ENCODE measurements at places on chromosomes 5 and 9.

DNA sequence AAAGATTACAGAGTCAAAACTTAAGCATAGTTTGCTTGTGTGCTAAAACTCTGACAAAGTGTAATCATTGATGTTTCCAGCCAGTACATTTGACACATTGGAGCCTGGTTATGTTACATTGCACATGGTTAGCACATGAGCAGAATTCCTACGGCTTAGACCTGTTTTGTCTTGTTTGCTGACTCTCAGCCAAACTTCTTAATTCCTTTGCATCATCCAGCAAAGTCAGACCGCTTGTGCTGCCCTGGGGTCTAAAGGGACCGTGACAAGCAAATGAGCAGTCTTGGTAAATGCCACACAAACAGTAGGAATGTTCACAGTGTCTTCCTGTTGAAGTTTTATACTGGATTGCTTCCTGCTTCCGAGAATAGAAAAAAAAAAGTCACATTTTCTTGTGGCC is 72.0 kb upstream of the ENTREP1 start:
- DNase-seq, result no peak

DNA sequence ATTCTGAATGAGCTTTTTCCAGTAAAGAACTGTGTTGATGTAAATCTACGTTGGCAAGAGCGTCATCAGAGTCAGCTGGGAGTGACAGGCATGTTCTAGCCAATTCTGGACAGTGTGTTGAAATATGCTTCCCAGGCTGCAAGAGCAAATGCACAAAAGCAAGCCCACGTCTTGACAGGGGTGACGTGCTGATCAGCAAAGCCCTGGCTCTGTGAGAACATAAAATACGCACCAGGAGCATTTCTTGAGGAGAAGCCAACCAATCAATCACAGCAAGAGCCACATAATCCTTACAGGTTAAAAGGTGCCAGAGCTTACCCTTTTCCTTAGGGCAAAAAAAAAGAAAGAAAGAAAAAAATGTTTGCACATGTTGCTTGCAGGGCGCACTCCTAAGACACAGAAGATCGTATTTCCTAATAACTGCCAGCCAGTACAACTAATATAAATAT is 148.1 kb downstream of the PDE4D start:
- no peak for DNase-seq

GRCh38 chr5:92401492-92401891 is 1018.4 kb upstream of the ARRDC3 start:
- no peak for DNase-seq

DNA sequence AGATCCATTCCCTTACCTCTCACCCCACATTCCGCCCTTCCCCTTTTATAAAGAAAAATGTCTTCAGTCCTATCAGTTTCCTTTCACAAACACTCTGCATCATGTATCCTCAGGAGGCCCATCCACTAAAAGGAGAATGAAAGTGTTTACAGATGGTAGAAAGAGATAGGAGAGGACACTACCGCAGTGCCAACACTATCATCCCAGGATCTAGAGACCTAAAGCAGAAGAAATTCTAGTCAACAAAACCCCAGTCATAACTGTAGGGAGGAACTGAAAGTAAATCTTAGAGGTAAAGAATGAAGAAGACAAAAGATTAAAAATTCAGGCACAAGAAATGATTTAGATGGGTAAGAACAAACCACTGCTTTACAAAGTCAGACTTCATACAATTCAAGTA is 114.1 kb downstream of the MLLT3 start:
- peak; percentile 48 for DNase-seq

DNA sequence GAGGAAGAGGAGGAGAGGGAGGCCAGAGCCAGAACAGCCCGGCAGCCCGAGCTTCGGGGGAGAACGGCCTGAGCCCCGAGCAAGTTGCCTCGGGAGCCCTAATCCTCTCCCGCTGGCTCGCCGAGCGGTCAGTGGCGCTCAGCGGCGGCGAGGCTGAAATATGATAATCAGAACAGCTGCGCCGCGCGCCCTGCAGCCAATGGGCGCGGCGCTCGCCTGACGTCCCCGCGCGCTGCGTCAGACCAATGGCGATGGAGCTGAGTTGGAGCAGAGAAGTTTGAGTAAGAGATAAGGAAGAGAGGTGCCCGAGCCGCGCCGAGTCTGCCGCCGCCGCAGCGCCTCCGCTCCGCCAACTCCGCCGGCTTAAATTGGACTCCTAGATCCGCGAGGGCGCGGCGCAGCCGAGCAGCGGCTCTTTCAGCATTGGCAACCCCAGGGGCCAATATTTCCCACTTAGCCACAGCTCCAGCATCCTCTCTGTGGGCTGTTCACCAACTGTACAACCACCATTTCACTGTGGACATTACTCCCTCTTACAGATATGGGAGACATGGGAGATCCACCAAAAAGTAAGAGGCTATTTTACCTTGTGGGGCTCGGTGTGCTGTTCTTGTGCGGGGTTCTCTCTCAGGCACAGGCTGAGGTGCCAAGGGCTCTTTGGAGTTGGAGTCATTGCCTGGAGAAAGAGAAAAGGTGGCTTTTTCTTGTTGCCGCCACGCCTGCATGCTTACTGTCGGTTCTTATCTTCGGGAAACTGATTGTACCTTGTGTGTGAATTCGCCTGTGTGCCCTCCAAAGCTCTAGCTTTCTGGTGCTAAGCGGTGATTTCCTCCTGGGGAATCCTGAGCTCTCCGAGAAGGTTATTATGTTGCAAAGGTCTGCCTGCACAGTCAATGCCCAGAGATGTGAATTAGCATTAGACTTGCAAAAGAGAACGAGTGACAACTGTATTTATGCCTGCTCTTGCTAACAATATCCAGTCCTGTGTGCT is at the start of gene ISL1:
Gene ISL1, plus strand, starts transcription at position 318 of the 991 bp plus-strand sequence. Its CDS starts 224 bp downstream, at position 542.
- no peak for DNase-seq

DNA sequence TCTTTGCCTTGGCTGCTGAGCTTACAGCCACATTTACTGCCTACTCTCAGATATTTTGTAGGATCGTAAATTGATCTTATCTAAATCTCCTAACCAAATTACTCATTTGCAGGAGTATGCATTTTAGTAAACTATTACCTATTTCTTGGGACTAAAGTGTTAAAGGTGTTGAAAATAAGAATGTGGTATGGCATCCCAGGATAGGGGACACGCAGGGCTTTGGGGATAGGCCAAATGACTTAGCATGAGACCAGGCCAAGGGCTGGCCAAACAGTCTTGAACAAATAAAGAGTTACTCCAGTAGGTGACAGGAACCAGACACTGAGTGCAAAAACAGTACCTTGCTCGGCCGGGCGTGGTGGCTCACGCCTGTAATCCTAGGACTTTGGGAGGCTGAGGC is 25.1 kb downstream of the TBC1D2 start:
- DNase-seq, result no peak

DNA sequence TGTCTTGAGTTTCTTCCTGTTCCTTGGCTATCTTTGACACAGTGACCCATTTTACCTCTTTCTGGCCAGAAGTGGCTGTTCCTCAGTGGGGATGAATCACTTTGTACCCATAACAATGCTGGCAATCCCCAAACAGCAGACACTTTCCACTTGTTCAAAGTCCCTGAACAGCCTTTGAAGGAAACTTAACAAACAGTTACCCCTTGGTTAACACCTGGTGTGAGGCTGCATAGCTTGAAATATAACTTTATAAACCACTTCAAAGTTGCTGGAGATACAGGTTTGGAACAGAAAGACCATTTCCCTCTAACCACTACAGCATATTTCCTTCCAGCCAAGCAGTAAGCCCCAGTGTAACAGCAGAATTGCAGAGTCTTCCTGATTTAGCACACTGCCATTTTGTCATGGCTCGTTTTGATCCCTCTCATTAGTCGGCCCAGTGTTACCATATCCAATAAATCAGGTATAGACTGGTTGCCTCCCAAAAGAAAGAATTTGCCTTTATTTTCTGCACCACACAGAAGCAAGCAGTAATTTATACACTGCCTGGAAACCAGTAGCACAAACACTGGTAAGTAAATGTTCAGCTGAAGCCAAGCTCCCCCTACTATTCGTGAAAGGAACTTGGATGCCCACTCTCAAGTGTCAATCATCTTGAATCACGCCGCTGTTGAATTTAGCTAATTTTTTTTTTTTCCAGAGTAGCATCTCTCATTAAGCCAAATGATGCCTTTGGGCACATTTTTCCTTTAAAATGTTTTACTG is 225.9 kb downstream of the PIK3R1 start:
- DNase-seq, result no peak

GRCh38 chr9:134223091-134223490 is 58.7 kb upstream of the RNU6ATAC start:
- DNase-seq, result no peak

GRCh38 chr9:104984948-104985347 is 57.0 kb upstream of the ABCA1 start:
- DNase-seq, result no peak

DNA sequence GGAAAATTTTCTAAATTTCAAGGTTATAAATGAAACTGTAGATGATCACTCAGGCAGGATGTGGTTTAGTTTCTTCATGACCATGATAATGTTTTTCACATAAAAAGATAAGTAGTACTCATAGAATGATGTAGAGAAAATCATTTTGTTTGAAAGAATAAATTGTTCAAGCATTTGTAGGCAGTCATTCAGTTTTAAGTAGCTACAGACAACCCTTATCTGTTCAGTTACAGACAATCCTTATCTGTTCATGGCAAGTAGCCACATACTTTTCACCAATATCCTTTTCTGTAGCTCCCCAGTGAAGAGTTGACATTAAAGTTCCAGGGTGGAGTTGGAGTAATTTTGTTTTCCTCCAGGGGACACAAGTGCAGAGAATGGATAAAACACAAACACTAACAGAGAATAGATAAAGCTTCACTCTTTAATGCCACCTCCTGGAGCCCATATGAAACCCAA is 278.1 kb upstream of the TNC start:
- no peak for DNase-seq

GRCh38 chr9:133731876-133732638 is 6.1 kb downstream of the SARDH start:
- no peak for DNase-seq

DNA sequence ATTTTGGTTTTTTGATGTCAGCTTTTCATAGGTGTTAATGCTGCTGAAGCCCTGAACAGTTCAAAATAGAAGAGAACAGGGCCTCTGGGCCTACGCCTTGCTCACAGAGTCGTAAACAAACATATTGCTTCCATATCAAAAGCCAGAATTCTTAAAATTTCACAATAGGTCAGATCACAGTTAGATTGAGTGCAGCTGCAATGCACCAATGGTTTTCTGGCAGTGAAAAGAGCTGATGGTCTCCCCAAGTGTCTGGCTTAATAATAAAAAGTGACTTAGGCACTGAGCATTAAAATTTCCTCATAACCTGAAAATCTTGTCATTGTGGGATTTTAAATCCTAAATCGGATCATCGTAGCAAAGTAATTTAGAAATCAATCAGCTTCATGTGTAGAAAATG is 493.0 kb downstream of the CAAP1 start:
- DNase-seq, result no peak

All from GM13976 (cell line).